ENCODE measurements at places on chromosomes 6 and 20.

GRCh38 chr6:35419417-35419816, 32.7 kb upstream of the FANCE start:
- DNase-seq = no peak

DNA sequence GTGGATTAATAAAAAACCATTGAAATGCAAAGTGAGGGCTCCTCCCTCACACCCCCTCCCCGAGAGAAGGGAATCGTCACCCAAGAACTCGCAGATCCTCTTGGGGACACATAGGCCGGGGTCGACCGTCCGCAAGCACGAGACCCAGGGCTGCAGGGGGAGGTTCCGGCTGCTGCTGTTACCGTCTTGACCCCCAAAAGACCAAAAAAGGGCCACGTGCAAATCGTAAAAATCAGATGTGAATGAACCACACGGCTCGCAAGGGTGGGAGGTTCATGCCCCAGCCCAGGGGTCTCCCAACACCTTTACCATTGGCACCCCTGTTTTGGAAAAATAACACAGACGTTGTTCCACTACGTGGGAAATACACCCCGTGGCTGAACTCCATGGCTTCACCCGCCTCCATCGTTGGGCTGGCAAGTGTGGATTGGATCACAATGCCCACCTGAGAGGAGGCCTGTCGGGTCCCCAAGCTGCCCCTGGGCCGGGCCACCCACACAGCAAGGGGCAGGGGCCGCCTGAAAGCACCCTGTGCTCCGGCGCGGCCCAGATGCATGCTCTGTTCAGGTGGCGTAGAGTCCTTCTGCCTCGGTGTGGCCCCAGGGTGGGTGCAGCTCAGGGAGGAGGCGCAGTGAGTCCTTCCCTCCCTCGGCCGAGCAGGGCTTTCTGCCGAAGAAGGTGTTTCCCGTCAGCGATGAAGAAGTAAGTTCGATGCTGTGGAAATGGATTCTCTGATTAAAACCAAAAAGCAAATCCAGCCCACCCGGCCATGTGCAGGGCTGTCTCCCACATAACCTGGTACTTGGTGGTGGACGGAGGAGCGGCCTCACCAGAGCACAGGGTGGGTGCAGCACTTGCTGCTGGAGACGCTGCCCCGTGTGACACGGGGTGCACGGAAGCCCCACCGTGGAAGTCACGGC, 85.0 kb downstream of the YTHDF1 start:
- DNase-seq = no peak

- no peak for DNase-seq
Observed at GRCh38 chr6:37483252-37483901, 16.3 kb downstream of the CCDC167 start.

- DNase-seq = no peak
Observed at GRCh38 chr6:43081043-43081442, 4.9 kb downstream of the PTK7 start.

GRCh38 chr20:40781327-40782042, 92.4 kb upstream of the MAFB start:
- DNase-seq = no peak

DNA sequence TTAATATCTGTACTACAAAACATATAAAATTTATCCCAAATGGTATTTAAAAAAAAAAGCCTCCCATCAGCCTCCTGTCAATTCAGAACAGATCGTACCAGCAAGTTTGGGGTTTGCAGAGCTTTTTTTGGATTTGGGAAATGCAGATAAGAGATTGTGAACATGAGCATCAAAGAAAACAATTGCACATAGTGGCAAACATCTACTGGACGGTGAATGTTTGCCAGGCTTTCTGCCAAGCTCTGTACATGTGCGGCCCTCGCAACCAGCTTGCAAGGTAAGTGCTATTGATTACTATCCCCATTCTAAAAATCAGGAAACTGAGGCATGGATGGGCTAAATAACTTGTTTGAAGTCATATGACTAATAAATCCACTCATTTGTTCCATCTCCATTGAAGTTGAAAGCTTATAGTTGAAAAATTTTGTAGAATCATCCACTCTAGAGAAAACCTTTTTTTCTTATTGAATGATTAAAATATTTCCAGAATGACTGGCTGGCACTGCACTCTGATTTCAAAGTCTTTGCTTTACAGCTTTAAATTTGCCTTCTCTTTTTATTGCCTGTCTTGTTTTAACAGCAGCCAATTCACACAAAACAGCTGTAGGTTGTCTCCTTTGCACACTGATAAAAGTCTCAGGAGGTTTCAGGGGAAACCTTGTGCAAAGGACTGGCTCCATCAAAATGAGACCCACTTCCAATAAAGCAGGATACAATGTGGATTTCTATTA, 37.4 kb upstream of the SIRT5 start:
- no peak for DNase-seq

DNA sequence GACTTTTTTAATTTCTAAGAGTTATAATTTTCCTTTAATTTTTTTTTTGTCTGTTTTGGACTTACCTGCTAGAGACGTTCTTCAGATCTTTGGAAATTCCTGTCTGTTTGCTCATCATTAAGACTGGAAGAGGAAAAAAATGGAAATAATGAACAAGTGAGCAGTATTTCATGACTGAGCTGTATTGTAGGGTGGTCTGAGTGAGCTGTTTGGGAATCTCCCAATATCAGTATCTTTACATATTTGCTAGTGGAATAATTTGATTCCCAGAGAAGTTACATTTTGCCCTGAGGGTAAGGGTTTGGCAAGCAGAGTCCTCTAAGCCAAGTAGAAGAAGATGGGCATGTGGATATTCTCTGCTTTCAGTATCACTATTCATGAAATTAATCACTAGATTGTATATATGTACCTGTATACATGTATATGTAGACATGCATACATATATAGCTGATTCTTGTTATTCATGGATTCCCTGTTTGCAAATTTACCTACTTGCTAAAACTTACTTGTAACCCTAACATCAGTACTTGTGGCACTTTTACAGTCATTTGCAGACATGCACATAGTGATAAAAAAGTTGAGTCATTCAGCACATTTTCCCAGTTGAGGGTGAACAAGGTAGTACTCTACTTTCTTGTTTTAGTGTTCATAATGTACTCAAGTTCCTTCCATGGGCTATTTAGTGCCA, 13.5 kb downstream of the ZC2HC1B start:
- no peak for DNase-seq

GRCh38 chr6:109450801-109451200, 4.8 kb downstream of the MICAL1 start:
- DNase-seq = no peak

GRCh38 chr6:167769408-167770190, 57.1 kb upstream of the AFDN start:
- DNase-seq = no peak

GRCh38 chr6:81084776-81085430, 667.6 kb downstream of the TENT5A start:
- DNase-seq = no peak

GRCh38 chr6:55058682-55059081, 115.6 kb upstream of the HCRTR2 start:
- no peak for DNase-seq

GRCh38 chr20:32326504-32326845, 31.7 kb upstream of the ASXL1 start:
- DNase-seq = no peak

- DNase-seq = peak; percentile 15
Observed at GRCh38 chr6:141988954-141989705, 143.6 kb upstream of the GJE1 start.

- no peak for DNase-seq
Observed at GRCh38 chr6:30533460-30534294, 22.6 kb downstream of the GNL1 start.

- DNase-seq = no peak
Observed at GRCh38 chr6:37491830-37492208, 7.9 kb downstream of the CCDC167 start.

DNA sequence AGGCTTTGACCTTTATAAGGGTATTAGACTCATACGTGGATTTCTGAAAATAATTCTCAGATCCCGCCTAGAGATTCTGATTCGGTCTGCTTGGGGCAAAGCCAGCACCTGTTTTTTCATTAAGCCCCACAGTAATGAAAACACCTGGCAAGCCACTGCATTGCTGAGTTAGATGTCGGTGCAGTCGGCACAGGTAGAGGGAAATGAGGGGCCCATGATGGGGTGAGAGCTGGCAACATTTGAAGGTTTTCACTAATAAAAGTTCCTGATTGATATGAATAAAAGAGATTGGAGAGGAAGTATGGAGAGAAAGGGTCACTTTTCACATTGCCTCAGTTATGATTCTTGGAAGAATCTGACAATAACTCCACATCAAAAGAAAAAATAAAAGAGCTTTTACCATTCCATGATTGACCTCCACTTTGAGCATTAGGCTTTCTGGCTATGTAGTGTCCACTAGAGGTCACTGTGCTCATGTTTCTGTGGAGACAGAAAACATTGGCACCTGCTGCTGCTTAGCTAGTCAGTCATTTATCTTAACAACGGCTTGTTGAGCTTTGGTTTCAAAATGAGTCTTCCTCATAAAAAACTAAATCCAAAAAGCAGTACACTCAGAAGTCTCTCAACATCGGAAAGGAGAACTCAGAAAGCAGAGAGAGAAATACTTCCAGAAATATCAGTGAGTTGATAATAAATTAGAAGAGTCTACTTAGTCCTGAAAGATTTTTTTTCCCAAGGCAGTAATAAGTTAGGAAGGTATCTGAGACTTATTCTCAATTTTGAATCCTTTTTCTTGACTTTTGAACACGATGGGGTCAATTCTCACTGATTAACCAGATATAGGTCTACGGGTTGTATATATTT, 53.3 kb upstream of the KLHL31 start:
- no peak for DNase-seq

GRCh38 chr6:81340946-81341345, 411.5 kb downstream of the TENT5A start:
- no peak for DNase-seq

- no peak for DNase-seq
Observed at GRCh38 chr6:167303675-167304625, 12.8 kb downstream of the UNC93A start.

DNA sequence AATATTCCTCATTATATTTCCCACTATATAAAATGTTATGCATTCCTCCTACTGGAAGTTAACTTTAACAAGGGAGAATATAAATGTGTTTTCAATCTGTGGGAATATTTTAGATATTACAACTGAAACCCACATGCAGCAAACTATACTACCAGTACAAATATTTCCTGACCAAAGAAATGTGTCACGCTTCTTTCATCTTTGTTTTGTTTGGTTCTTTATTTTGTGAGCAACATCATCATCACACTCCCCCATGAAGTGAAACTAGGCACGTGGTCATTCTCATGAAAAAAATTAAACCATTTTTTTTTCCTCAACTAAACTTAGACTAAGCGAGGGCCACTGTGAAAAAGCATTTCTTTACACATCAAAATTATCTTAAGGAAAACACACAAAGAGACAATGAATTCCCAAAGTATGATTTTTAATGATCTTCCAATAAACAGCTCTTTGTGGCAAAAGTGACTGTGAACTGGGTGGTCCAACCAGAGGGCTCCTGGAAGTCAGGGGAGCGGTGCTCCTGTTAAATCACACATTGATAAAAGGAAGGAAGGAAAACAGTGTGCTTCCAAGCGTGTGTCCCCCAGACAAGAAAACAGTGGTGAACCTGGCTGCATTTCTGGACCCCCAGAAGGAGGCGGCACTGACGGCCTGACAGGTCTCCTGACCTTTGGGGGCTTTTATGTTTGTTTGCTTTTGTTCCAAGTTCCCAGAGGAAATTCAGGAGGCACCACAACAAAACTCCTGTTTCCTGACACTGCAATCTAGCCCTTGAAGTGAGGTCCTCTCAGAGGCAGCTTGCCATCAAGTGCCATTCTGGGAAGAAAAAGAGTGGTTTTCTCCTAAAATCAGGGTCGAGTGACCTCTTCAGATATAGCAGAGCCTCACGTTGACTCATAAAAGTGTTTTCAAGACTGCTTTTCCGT, 166.8 kb upstream of the FOXQ1 start:
- no peak for DNase-seq

GRCh38 chr20:51522207-51522606, 20.3 kb downstream of the NFATC2 start:
- DNase-seq = no peak

- DNase-seq = no peak
Observed at GRCh38 chr6:45959534-45960145, 56.0 kb downstream of the CLIC5 start.

DNA sequence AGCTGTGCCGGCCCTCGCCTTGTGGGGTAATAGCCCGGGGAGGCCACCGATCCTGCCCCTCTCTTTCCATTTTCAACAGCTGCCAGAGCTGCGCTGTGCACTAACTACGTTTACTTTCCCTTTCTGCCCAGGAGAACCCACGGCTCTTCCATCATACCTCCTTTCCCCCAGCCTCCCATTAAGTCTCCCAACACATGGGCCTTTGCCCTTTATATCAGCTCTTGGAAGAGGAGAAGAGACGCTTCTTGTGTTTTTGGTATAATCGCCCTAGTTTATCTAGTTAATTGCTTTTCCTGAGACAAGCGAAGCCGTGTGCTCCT, 637 bp downstream of the UBR2 start:
- DNase-seq = no peak

DNA sequence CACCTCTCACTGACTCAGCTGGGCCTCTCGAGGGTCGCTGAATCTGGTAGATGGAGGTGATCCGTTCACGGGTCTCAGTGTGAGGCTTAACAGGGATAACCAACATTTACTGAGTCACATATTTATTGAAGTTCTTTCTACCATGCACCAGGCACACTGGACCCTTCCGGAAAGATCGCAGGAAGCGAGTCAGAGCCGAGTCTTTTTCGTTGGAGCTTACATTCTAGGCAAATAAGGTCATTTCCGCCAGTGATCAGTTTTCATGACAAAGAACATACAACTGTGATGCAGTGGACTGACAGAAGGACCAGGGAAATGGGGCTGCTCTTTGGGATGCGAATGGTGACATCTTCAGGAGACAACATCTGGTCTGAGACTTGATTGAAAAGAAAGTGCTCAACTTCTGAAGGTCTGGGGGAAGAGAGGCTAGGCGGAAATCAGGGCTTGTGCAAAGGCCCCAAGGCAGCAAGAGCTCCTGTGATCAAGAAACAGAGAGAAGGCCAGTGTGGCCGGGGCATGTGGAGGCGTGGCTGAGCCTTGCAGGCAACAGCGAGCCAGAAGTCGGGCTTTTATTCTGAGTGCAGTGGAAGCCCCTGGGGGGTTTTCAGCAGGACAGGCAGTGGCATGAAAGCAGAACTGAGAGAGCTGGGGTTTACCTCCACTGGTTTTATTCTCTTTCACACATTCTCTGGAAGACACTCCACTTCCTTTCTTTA, 56.7 kb downstream of the APCDD1L start:
- DNase-seq = no peak

- DNase-seq = no peak
Observed at GRCh38 chr6:53922539-53922981, 127.8 kb downstream of the LRRC1 start.

- DNase-seq = no peak
Observed at GRCh38 chr6:16706029-16706428, 55.2 kb downstream of the ATXN1 start.

GRCh38 chr6:143441680-143442545, 8.6 kb downstream of the ADAT2 start:
- DNase-seq = no peak

- DNase-seq = no peak
Observed at GRCh38 chr6:108566406-108566805, 5.7 kb downstream of the FOXO3 start.

Measured in T-helper 17 cell (primary cell).